Esophagus squamous epithelium (tissue), 5 donors: ENCODE measurements at places on chromosomes 3 and 15.

- DNase-seq, result no peak
These were observed 58.2 kb downstream of the SNRK start for GRCh38 chr3:43344520-43344919.

- DNase-seq, result no peak
These were observed 32.9 kb downstream of the WNT7A start for GRCh38 chr3:13846716-13847570.

DNA sequence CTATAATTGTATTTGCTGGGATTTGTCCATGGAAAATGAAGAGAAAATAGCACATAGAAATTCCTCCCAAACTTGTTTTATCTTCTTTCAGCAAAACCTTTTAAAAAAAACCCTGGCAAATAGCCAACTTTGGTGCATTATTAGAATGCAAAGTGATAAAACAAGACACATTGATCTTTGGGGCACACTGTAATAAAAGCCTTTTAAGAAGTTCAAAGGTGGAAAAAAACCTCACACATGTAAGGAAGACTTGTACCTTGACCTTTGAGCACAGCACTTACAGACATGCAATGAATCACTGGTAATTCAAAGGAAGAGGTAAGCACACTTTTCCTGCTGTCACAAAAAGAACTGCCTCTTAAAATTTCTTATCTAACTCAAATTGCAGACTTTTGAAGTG, 8.0 kb upstream of the MORC1 start:
- no peak for DNase-seq

GRCh38 chr15:58987036-58987435, 427 bp upstream of the RNF111 start:
- no peak for DNase-seq

DNA sequence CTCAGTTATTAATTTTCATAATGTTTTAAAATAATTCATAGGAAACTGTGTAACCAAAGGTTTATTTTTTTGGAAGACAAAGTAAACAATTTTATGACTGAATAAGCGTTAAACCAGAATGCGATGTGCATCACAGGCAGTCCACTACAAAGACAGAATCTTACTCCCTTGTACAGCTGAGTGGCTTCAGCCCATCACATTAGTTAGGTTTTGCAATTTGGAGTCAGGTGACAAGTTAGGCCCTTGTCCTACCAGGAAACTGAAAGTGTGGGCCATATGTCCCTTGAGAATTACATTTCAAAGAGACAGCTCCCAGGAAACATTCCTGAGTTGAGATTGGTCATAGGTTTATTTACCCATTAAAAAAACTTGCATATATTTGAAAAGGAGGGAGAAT, 156.3 kb downstream of the MEX3B start:
- no peak for DNase-seq

DNA sequence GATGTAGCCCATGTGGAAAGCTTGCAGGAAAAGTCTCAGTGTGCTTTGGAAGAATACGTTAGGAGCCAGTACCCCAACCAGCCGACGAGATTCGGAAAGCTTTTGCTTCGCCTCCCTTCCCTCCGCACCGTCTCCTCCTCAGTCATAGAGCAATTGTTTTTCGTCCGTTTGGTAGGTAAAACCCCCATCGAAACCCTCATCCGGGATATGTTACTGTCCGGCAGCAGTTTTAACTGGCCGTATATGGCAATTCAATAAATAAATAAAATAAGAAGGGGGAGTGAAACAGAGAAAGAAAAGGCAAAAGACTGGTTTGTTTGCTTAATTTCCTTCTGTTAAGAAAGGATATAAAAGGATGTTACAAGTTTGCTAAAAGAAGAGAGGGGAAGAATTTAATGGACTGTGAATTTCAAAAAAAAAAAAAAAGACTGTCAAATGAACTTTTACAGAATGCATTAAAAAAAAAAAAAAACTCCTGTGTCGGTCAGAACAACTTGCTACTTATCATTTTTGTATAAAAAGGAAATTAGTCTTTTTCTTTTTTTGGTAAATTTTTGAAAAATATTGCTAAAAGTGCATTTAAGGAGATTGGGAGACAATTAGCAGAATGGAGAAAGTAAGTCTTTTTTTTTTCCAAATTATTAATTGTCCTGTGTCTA, 7.0 kb downstream of the NR2F2 start:
- no peak for DNase-seq

DNA sequence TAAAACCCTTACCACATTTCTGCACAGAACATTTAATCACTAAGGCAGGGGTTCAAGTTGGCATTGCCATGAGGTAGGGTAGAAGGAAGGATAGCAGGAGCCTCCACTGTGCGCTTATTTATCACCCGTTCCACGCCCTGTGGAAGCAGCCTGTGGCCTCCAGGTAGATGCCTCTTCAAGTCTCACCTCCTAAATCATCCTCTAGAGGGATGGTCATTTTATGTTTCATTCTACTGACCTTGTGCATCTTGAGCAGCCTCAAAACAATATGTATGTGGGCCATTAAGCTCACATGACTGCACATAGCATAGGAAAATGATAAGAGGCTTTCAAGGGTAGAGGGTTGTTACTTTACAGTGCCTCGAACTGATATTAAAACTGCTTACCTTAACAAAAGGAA, 546.2 kb downstream of the GRM7 start:
- no peak for DNase-seq

- no peak for DNase-seq
These were observed 401.5 kb upstream of the PROK2 start for GRCh38 chr3:72186400-72186855.

DNA sequence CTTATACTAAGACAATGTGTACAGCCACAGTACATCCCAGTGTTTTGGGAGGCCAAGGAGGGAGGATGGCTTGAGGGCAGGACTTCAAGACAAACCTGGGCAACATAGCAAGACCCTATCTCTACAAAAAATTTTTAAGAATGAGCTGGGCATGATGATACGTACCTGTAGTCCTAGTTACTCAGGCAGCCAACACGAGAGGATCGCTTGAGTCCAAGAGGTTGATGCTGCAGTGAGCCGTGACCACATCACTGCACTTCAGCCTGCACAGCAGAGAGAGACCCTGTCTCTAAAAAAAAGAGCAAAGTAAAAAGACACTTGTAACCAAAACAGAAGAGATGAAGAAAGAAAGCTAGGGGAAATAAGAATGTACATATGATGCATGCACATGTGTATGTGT, 38.5 kb downstream of the HES1 start:
- no peak for DNase-seq

DNA sequence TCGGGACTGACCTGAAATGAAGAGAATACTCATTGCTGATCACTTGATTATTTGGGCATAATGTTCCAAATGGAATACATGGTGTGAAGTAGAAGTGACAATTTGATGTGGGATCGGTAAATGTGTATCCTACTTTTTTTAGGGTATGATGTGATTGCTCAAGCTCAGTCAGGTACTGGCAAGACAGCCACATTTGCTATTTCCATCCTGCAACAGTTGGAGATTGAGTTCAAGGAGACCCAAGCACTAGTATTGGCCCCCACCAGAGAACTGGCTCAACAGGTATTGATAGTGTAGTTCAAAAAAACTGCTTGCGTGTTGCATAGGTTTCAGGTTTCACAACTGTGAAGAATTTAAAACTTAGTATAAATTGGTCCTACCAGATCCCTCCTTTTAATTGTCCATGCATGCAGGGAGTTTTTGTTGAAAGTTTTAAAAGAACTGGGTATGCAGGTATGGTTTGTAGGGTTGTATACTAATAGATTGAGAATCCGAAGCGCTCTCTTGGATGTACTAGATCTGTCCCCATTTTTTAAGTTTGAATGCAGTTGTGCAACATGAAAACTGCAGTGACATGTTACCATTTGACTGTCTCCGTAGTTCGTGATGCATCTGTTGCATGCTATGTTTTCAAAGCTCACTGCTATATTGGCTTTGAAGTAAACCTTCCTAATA, 1.6 kb downstream of the EIF4A2 start:
- no peak for DNase-seq

DNA sequence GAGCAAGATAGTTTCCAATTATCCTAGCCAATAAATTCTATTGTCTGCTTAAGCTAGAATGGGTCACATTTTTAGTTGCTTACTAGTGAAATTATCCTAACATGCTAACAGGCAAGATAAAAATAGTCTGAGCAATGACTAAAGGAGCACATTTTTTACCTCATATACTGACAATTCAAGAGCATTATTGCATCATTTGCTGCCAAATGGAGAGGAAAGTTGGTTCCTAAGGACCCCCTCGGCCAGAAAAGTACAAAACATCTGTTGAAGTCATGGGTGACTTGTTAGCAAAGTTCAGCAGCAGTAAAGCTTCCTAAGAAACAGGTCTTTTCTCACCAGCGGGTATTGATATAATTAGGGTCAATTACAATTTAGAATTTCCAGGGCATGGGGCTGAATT, 1001.0 kb downstream of the FHIT start:
- DNase-seq, result no peak

DNA sequence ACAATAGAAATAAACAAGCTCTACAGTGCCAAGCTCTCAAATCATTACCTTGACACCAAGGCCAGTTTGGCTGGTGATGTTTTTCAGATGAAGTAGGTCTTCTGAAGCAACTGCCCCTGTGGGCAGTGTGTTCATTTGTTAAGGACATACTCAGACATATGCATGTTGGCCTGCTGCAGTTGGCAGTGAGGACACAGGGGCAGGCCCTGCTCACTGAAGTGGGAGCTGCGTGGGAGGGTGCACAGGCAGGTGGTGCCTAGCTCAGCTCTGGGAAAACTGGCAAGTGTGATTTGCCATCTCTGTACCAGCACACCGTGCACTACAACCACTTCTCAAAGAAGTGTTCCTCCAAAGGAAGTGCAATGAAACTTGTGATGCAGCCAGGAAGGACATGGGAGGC, 28.5 kb upstream of the SNRK start:
- DNase-seq, result no peak

DNA sequence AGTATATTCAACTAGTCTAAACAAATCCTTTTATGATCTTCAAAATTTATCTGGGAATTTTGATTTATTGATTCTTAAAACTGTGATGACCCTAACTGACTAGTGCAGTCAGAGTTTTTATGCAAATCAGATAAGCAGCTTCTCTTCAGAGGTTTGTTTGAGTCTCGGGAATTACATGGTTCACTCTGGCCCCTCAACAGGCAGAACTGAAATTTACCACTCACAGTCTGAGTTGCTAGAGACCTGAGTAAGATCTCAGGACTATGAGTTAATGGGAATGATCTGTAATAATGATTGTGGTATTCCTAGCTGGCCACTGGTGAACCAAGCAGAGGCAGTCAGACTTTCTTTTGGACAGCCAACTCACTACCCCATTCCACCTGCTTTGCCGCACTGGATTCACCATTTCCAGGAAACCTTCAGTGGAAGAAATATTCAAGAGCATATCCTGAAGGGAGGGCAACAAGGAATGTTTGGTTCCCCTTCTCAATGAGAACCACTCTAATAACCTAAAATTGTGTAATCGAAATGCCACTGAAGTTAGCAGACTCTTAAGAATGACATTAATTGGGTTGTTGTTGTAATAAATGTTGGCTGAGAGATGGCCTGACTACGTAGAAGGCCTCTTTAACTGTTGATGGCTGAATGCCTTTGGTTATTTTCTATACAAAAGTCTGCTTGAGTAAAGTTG, 11.5 kb upstream of the DNAJC13 start:
- no peak for DNase-seq

DNA sequence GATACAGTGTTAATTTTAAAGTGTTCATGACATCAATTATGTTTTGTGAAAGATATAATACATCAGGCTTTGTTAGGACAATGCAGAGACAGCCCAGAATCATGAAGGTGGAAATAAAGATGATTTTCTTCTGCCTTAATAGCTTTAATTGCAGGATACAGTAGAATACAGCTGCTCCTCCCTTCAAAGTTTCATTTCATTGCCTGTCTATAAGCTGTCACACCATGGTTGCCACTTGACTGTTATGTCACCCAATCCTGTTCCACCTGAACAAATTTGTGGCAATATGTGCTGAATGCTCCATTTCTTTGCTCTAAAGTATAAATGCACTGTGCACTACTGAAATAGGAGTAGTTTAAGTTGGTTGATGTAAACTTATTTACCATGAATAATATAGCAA, 537.8 kb upstream of the ROBO2 start:
- DNase-seq, result no peak

DNA sequence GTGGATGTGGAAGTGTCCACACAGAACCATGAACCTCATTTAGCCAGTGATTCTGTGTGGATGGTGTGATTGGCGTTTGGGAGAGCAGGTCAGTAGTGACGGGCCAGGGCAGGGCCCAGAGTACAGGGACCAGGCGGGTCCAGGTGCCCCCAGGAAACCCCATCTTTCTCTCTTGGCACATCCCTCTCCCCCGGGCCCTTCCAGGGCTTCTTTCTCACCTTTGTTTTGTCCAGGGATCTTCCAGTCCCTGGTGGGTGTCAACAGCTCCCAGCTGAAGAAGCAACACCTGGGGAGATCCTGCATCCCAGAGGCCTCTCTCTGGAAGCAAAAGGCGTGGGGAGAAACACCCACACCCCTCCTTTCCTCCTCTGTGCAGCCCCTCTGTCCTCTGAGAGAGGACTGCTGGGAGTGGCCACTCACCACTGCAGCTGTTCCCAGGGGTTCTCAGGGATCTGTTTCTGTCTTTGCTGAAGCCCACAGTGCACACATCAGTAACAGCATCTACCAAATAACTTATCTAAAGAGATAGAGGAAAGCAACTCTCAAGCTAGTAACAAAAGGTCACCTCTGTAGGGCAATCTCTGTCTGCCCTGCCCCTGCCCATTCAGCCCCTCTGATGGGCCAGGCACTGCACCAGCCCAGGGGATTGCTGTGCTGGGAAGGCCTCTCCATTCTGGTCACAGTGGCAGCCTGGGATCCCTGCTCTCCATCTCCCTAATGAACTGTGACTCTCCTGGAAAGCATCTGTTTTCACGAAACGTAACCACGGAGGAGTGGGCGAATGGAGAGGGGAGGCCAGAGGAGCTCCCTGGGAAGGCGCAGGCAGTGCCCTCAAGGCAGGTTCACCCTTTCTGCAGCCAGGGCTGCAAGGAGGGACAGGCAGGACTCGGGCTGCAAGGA, 98.3 kb upstream of the ALDH1A3 start:
- no peak for DNase-seq

DNA sequence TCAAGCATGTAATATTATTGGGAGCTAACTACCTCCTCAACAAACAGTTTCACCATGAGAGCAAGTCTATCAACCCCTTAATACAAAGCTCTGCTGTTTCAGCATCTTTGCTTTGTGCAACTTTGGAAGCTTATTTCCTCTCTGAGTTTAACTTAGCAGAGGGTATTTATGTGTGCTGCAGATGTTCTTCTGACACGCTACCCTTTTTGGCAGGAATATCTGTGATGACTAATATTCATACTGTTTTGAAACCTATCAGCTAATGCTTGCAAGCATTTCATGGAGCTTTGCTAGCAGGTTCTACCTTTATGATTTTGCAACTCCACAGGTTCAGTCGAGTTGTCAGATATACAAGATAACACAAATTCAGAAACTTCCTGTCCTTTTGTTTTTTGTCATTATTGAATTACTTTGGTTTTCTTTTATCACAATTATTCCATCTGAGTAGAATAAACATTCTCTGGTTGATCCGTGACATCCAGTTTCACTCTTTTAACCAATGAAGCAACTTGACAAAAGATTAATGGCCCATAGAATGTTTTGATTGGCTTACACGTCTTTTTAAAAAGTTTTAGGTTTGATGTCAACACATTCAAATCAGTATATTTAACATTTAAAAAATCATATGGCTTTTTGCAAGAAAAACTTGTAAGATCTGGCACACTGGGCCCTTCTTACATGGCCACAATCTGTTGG, 1.7 kb upstream of the SLC9A9 start:
- DNase-seq, result no peak

- no peak for DNase-seq
These were observed 2.3 kb upstream of the SLC2A2 start for GRCh38 chr3:171028779-171029232.
